Hindlimb muscle (tissue), 1 donor: ENCODE measurements at places on chromosomes 13 and 19. TPM values are rescaled to one million over a fixed set of nuclear protein-coding genes. Genes with fewer than 3 reads are reported as not detected.

DNA sequence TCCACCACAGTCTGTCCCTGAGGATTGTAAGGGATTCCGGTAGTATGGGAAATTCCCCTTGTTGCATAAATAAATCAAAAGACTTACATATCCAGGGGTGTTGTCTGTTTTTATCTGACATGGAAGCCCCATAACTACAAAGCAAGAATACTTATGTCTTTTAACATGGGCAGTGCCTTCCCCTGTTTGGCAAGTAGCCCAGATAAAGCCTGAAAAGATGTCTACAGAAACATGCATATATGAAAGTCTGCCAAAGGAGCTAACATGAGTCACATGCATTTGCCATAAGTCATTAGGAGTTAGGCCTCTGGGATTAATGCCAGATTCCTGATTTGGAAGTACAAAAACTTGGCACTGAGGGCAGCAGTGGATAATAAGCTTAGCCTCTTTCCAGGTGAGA is 62.1 kb downstream of the ZNF737 start:
- DNase-seq, result no peak

GRCh38 chr13:43107780-43108179 is 84.4 kb downstream of the DNAJC15 start:
- no peak for DNase-seq

DNA sequence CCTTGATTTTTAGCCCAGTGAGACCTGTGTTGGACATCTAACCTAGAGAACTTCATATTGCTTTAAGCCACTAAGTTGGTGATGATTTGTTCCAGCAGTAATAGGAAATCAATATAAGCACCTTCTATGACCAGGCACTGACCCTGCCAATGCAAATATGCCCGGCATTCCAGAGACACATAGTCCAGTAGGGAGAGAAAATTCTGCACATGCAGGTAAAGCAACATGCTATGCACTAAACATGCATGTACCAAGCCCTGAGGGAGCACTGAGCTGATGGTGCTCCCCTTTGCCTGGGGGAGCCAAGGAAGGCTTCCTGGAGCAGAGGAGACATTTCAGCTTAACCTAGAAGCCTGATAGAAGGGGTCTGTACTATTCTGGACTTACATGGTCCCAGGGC is 40.4 kb upstream of the C13orf42 start:
- no peak for DNase-seq

DNA sequence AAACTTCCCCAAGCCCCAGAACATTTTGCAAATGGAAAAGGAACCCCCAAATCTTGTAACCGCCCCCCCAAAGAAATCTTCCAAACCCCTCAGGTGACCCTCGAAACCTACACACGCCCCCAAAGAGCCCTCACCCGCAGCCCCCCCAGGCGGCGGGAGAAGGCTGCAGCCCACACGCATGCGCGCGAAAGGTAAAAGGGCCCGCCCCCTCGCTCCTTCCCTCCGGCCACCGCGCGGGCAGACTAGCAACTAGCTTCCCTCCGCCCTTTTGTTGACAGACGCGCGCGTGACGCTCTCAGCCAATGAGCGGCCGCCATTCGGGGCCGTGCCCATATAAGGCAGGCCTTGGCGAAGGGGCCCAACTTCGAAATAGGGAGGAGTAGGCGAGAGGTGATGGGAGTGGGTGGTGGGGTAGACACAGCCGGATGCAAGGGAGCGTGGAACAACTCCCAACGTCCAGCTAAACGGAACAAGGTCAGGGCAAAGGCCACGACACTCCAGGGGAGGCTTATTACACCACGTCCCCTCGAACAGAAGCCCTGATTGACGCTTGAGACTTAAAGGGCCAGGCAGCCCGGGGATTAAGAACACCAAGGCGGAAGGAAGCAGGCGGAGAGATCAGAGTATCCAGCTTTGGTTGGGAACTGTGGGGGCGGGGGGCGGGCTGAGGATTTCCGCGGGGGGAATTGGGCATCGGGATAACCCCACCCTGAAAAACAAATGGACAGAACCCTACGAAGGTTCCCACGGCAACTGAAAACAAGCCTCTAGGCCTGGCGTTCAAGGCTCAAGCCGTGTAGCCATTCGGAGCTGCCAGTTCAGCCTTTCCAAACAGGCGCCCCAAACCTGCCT is 13.3 kb downstream of the FBXO46 start:
- DNase-seq, result peak; percentile 97

DNA sequence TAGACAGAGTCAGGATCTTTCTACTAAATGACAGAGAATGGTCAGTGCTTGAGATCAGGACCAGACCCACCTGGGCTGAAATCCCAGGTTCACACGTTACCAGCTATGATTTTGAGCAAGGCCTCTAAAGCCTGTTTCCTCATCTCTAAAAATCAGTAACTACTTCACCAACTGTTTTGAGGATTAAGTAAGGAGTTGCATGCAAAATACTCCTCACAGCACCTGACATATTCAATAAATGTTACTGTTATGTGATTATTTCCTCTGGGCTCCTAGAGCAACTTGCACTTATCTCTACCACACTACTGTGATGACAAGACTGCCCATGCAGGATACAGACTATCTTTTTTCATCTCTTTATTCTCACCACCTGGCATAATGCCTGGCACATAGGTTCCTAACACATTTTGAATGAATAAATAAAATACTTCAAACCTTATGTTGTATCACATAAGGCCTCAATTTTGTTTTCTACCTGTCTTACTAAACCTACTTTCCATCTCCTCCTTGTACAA is 1.8 kb downstream of the KATNAL1 start:
- DNase-seq, result no peak

DNA sequence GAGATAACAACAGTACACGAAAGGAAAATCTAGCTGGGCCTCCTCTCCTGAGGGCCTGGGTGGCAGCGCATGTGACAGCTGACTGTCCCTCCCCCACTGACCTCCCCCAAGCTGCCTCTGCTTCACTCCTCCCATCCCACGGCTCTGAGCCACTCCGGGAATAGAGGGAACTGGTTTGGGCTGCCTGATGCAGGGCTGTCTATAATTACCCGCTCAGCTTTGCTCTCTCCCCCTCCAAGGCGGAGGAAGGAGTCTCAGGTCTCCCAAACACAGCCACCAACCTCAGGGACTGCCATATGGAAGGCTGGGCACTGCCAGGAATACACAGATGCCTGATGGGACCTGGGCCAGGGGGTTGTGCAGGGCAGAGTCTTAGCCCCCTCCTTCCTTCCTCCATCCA is 7.9 kb downstream of the NAPA start:
- no peak for DNase-seq

DNA sequence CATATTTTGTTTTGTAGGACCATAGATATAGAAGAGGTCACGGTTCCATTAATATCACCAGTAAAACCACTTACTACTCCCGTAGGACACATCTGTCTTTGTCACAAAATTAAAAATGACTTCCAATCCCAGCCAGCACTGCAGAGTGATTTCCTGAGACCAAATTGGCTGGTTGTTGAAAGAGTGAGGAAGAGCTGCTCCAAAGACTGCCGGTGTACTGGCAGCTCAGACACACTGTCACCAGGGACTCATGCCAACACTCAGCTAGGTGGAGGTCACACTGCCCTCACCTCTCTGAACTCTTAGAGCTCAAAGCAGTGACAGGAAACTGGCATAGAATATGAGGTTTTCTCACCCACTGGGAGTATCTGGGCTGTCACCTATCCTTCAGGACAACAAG is 52.1 kb downstream of the FLT1 start:
- DNase-seq, result no peak

The ZNF579 gene
- polyA plus RNA-seq, result 12.7 TPM

The SSC5D gene
- 13.3 TPM for polyA plus RNA-seq
